ENCODE measurements at places on chromosomes 7 and 10. TPM values are rescaled to one million over a fixed set of nuclear protein-coding genes. Genes with fewer than 3 reads are reported as not detected.

NEUROD6 gene
- not detected for total RNA-seq

MSRB2 gene
- 6.5 TPM for total RNA-seq

CDHR1 gene
- 3.3 TPM for total RNA-seq

NAT16 gene
- not detected for total RNA-seq
